ENCODE measurements at places on chromosomes 5 and 9. TPM values are rescaled to one million over a fixed set of nuclear protein-coding genes. Genes with fewer than 3 reads are reported as not detected.

Gene SGCD
- polyA plus RNA-seq = 13.3 TPM

Gene ACTBL2
- polyA plus RNA-seq = 0.03 TPM

DNA sequence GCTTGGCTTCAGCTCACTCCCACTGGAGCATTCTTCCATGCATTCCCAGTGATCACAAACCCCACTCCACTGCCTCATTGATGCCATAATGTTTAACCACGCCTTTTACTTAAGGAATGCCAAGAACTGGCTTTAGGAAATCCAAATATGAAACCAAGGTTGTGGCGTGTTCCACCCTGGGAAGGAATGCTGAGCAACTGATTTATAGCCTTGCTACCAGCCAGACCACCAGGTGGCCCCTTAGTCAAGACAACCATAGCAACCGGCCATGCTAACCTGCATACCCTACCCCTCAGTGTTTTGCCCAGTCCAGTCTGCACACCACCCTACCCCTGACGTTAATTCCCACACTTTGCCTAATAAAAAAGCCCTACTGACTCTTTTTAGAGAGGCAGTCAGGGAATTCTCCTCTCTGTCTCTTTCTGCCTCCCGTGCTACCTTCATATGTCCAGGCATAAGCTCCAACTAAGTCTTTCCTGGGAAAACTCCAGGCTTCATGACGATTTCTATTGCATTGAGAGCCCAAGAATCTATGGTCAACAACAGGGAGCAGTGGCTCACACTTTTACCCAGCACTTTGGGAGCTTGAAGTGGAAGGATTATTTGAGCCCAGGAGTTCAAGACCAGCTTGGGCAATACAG is 27.0 kb upstream of the PRRC2B start:
- DNase-seq = peak; percentile 60

Gene CXCL14
- not detected for polyA plus RNA-seq

Gene SNX18
- polyA plus RNA-seq = 49.0 TPM

GRCh38 chr9:31500422-31500821 is 884.0 kb upstream of the ACO1 start:
- no peak for DNase-seq

GRCh38 chr9:94921092-94921471 is 194.6 kb downstream of the AOPEP start:
- peak; percentile 92 for DNase-seq

GRCh38 chr5:74371621-74372020 is 268.9 kb downstream of the ENC1 start:
- no peak for DNase-seq

GRCh38 chr9:135068776-135069415 is 18.6 kb upstream of the OLFM1 start:
- no peak for DNase-seq

DNA sequence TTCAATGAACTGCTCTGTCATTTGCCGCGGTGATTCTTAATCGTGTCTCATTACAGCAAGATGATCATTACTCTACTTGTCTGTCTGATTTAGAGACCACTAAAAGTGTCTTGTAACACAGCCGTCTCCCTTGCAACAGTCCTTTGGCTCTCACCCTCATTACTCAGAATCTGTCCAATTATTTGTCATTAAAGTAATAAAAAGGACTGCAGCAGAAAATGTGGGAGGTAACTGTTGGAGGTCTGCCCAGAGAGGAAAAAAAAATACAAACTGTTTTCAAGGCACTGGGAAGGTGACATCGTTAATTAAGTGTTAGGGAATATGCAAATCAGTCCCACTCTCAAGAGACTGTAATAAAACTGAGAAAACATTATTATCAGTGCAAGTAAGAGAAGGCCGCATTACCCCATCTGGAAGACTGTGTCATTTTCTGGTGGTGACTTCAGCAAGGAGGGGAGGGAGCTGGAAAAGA is 281.0 kb downstream of the RASEF start:
- DNase-seq = no peak

GRCh38 chr5:73454379-73455036 is 5.9 kb upstream of the FOXD1 start:
- peak; percentile 55 for DNase-seq

Gene SV2C
- polyA plus RNA-seq = not detected

Gene MEIKIN
- not detected for polyA plus RNA-seq

GRCh38 chr5:40446910-40447309 is 232.8 kb upstream of the PTGER4 start:
- DNase-seq = peak; percentile 75

Data from fibroblast of lung (primary cell).